ENCODE measurements at places on chromosomes 7 and 10.

DNA sequence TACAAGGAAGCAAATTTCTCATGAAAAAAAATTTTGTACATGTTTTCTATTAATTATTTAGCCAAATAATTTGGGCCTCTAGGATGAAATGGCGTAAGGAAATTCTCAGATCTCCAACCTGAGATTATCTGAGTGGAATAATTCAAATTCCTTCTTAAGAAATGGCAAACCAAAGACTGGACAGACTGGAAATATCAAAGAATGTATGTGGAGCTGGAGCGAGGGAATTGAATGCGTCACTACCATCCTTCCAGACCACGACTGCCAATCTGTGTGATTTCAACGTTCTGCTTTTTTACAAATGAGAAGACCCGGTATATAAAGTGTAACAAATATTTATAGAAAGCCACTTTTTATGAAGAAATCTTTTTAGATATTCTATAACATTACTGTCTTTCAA, 12.4 kb upstream of the BLNK start:
- DNase-seq: no peak

DNA sequence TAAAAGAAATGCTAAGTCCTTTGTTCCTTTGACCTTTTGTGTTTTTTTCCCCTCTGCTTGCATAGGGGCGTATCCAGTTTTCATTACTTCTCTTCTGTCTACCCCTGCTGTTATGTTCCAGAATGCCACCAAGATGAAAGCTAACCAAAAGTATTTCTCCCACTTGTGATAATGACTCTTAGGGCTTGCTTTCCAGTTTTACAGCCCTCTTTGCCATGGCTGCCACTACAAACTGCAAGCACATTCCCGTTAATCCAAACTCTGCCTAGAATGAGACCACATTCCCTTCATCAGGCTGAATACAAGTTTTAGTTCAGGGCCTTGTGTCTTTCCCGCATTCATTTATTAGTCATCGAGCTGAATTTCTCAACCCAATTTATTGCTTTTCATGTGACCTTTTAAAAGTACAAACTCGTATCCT, 23.6 kb upstream of the CD36 start:
- DNase-seq: no peak

GRCh38 chr7:37129035-37129425, 319.6 kb downstream of the ELMO1 start:
- DNase-seq: no peak

DNA sequence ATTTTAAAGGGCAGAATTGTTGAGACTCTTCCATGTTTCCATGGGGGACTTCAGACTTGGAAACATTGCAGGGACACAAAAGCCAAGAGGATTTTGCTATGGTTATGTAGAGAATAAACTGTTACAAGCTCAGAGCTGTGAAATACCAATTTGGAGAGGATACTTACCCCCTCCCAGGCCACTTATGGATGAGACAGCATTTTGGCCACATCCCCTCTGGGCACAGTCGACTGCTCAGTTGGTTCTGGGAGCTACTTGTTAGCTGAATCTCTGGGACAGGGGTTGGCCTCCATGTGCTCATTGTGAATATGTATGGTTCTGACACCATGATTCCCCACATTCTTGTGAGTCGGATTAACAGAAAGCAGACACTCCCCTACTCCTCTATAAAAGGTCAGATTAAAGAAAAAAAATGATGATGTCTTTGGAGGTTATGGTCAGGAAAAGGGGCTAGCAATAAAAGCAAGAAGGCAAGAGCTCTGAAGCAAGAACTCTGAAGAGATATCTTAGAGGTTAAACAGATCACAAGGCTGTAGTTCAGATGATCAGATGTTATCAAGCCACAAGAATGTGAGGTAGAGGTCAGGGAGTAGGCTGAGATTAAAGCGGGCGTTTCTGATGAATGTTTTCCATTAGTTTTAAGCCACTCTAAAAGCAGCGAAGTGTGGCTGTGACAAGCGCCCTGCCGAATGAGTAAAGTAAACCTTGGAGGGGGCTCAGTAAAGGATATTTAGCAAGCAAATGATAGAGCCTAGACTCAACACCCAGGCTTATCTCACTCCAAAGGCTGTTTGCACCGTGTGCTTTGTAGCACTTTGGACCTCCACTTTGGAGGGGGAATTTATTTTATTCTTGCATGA, 17.2 kb downstream of the STAMBPL1 start:
- DNase-seq: peak; percentile 29

GRCh38 chr10:20256969-20257368, 440.7 kb downstream of the PLXDC2 start:
- no peak for DNase-seq

DNA sequence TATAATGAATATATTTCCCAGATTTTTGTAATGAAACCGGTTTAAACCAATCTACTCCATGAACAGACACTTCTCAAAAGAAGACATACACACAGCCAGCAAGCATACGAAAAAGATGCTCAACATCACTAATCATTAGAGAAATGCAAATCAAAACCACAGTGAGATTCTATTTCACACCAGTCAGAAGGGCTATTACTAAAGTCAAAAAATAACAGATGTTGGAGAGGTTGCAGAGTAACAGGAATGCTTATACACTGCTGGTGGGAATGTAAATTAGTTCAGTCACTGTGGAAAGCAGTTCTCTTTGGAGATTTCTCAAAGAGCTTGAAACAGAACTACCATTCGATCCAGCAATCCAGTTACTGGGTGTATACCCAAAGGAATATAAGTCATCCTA, 240.7 kb downstream of the TSPAN12 start:
- no peak for DNase-seq

GRCh38 chr7:93728292-93728691, 153.8 kb upstream of the CALCR start:
- no peak for DNase-seq

DNA sequence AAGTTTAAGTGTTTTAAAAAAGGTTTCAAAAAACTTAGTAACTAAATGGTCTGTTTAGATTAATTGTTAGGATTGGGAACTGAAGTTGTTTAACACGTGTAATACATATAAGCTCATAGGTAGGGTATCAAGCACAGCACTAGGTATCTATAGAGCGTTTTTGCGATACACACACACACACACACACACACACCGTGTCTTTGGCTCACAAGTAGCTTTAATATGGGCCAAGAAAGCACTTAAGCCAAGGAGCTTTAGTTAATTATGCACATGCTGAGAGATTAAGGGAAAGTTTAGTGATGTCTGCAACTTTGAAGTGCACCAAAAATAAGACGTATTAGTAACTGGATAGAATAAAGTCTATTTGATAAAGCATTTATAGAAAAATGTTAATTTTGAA, 93.8 kb upstream of the CNTNAP2 start:
- DNase-seq: no peak

- DNase-seq: peak; percentile 34
Measured at GRCh38 chr7:128352153-128352537, 8.4 kb upstream of the RBM28 start.

GRCh38 chr7:149627911-149628310, 130.3 kb upstream of the ZNF746 start:
- DNase-seq: no peak

GRCh38 chr10:7952266-7952665, 102.2 kb upstream of the GATA3 start:
- no peak for DNase-seq

- no peak for DNase-seq
Measured at GRCh38 chr7:87213811-87214210, 5.7 kb downstream of the TMEM243 start.

DNA sequence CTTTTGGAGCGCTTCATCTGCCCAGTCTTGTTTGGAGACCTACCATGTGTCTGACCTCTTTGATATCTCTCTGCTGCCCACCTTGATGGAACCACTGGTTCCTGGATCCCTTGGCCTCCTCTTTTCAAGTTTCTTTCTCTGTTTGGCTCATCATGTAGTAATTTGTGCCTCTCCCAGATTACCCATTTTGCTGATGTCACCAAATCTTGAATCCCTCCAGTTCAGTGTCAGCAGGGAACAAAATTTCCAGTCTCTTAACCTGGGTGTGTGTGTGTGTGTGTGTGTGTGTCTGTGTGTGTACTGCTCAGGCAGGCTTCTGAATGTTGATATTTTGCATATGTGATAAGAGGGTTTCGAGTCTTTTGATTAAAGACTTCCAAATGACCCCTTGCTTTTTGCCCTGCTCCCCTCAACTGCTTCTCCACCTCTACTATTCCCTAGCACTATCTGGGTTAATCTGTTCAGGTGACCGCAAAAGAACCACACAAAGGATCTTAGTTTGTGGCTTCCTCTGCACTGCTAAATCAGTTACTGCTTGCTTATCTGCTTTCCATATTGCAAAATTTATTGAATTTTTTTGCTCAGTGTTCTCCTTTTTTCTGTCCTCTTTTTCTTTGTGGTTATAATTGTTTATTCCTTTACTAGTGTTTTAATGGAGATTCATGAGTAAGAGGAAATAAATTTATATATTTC, 25.7 kb downstream of the MYO3A start:
- DNase-seq: no peak

DNA sequence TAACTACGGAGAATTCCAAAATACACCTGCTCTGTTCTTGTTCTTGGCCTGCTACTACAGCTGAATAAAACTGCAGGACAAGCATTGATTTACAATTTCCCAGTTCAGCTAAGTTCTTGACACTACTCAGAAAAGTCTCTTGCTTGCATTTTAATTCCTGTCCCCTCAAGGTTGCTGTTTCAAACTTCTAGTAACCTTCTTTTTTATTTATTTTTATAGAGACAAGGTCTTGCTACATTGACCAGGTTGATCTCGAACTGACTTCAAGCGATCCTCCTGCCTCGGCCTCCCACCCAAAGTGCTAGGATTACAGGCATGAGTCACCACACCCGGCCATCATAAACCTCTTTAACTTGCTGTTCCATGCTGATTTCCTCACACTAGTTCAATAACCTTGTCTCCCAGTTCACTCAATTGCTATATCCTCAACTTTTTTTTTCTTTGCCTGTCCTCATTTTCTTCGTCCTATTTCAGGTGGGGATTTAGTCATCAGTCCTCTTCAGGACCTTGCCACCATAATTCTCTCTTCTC, 79.9 kb downstream of the ARHGAP21 start:
- DNase-seq: no peak

DNA sequence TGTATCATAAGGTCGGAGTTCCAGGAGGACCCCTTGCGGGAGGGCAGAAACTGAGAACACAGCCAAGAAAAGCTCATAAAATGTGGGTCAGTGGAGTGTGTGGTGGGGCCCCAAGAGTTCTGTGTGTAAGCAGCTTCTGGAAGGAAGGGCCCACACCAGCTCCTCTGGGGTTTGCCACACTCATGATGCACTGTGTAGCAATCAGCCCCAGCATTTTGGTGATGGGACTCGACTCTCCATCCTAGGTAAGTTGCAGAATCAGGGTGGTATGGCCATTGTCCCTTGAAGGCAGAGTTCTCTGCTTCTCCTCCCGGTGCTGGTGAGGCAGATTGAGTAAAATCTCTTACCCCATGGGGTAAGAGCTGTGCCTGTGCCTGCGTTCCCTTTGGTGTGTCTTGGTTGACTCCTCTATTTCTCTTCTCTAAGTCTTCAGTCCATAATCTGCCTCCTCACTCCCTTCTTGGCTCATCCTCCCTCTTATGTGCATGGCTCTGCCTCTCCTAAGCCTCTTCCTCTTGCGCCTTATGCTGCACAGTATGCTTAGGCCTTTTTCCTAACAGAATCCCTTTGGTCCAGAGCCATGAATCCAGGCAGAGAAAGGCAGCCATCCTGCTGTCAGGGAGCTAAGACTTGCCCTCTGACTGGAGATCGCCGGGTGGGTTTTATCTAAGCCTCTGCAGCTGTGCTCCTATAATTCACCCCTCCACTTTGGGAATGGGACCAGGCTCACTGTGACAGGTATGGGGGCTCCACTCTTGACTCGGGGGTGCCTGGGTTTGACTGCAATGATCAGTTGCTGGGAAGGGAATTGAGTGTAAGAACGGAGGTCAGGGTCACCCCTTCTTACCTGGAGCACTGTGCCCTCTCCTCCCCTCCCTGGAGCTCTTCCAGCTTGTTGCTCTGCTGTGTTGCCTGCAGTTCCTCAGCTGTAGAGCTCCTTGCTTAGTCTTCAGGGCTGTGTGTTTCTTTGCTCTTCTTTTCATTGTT, 17.8 kb downstream of the PRSS2 start:
- no peak for DNase-seq
